ENCODE measurements at places on chromosomes 6 and 20. TPM values are rescaled to one million over a fixed set of nuclear protein-coding genes. Genes with fewer than 3 reads are reported as not detected.

The TREML2 gene
- 0.30 TPM for total RNA-seq

- no peak for DNase-seq
Observed at GRCh38 chr6:36110863-36111262, 19.4 kb upstream of the MAPK13 start.

GRCh38 chr6:15410752-15411151 is 164.9 kb downstream of the JARID2 start:
- no peak for DNase-seq

The DPPA5 gene
- total RNA-seq, result not detected

DNA sequence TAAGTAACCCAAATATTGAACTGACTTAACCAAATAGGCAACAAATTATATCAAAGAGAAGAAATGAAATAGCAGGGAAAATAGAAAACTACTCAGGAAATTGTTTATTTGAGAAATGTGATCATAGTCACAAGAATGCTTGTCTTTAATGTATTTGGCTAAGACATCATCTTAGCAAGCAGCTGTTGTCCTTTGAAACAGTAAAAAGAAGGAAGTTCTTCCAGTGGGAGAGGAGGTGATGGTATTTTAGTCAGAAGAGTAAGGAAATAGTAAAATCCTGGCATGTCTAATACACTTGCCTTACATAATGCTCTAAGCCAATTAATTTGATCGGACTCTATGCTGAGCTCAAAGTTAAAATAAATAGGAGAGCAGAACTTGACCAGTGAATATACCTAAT is 126.5 kb downstream of the EPM2A start:
- no peak for DNase-seq

The MOG gene
- total RNA-seq, result not detected

DNA sequence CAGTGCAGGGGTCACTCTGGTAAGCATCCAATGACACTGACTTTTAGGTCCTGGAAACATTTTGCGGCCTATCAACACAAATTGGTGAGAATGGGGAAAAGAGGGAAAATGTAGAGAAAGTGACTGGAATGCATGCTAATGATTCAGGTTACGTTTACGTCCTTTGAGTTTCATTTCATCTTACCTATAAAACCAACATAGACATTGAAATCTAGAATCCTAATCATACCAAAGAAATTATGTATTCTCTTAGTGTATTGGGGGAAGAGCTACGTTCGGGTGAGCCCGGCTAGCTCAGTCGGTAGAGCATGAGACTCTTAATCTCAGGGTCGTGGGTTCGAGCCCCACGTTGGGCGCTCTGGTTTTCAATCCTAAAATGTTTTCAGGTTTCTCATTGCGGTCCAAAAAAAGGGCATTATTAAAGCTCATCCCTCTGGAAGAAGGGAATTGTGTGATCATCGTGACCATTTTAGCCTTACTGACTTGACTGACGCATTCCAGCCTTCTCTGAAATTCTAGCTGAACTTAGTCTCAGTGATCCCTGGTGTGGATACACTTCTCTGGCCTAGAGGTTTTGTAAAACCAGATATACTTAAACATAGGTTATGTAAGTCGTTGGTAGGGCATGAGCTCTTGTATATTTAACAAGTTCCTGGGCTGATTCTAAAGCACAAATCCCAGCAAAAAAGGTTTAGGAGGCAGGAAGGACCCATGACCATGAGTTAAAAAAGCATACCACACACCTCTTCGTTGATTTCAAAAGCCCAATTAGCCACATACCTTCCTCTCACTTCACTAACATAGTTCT is 18.3 kb downstream of the HMGN4 start:
- no peak for DNase-seq

The PTP4A1 gene
- total RNA-seq, result 27.0 TPM

DNA sequence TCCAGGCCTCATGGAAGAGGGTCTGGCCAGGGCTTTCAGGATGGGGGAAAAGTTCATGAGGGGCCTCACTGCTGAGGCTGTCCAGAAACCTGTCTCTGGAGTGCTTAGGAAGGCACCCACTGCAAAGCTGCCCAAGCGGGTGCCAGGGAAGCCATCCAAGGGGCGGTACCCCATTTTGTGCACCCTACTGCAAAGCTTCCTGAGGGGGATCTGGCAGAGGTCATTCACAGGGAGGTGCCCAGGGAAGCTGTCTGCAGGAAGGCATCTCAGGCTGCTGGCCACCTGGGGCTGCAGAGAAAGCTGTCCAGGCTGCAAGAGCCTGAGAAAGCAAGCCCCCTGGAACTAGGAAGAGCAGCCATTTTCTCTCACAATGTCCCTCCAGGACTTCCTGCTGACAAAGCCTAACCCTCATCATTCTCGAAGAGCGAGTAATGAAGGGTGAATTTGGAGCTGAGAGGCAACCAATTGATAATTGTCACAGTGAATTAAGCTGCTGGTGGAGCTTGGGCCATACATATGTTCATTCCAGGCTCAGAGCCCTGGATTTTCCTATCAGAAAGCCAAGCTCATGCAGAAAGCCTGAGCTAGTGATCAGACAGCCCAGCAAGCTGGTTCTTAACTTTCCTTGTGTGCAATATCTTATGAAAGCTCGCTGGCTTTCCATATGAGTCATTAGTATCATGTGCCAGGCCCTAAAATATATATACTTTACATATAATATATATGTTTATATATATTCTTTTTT is 62.2 kb upstream of the SLC22A16 start:
- no peak for DNase-seq

DNA sequence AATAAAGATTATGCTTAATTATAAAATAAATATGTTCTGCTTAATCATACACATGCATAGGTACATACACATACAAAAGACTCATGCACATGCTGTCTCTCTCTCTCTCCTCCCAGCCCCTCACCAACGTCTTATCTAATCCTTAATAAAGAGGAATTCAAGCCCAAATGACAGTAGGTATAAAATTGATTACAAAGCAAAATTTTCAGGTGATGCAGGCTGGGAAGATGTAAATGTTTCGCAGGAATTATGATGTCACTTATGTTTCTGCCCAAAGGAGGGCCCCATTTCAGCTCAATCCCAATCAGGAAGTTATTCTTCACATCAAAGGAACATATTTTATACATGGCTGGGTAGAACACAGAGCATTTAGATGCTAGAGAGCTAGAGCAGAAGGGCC is 284.6 kb upstream of the ID4 start:
- no peak for DNase-seq

The C6orf15 gene
- not detected for total RNA-seq

GRCh38 chr6:11810854-11811643 is 32.4 kb upstream of the ADTRP start:
- DNase-seq, result no peak

GRCh38 chr6:153125032-153125431 is 6.0 kb downstream of the RGS17 start:
- DNase-seq, result no peak

- DNase-seq, result no peak
Observed at GRCh38 chr6:28264834-28265401, 2.0 kb upstream of the ZSCAN26 start.

- no peak for DNase-seq
Observed at GRCh38 chr6:149001422-149001821, 254.6 kb downstream of the UST start.

GRCh38 chr6:27176096-27176495 is 71.4 kb upstream of the PRSS16 start:
- DNase-seq, result no peak

The GRM1 gene
- total RNA-seq, result not detected

- DNase-seq, result no peak
Observed at GRCh38 chr6:89310929-89311328, 4.2 kb downstream of the GABRR2 start.

- no peak for DNase-seq
Observed at GRCh38 chr20:58984691-58985090, 3.6 kb downstream of the NELFCD start.

DNA sequence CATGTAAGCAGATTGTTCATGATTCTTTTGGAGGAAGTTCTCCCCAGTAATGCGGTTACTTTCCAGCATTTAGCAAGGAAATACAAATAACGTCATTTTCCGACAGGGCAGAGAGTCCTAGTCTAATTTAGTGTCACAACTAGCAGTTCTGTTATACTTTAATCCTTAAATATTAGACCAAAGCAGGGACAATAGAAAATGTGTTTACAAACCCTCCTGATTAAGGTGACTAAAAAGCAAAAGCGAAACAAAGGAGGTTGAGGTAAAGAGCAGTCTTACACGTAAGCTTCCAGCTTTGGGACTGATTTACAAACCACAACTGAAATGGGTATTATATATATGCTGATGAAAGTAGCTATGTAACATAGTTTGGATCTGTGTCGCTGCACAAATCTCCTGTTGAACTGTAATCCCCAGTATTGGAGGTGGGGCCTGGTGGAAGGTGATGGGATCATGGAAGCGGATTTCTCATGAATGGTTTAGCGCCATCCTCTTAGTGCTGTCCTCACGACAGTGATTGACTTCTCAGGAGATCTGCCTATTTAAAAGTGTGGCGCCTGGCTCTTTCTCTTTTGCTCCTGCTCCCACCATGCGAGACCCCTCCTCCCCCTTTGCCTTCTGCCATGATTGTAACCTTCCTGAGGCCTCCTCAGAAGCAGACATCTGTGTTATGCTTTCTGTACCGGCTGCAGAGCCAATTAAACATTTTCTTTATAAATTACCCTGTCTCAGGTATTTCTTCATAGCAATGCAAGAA is 81.9 kb downstream of the PLCB1 start:
- DNase-seq, result no peak

The OR11A1 gene
- total RNA-seq, result not detected

DNA sequence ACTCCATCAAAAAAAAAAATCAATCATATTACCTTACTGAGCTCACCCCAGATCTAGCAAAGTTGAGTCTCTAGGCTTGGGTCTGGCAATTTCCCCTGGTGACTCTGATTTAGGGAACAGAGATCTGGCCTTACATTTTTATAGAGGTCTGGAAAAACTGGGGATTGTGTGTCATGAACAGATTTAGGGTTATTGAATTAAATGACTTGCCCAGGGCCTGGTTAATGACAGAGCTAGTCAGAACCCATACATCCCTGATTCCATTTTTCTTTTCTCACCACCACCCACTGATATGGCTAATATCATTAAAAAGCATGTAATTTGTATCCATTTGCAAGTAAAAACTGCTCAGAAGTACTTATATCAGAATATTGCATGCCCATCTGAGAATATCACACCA is 163.4 kb upstream of the OGFRL1 start:
- no peak for DNase-seq
